ENCODE measurements at places on chromosomes 4 and X.

DNA sequence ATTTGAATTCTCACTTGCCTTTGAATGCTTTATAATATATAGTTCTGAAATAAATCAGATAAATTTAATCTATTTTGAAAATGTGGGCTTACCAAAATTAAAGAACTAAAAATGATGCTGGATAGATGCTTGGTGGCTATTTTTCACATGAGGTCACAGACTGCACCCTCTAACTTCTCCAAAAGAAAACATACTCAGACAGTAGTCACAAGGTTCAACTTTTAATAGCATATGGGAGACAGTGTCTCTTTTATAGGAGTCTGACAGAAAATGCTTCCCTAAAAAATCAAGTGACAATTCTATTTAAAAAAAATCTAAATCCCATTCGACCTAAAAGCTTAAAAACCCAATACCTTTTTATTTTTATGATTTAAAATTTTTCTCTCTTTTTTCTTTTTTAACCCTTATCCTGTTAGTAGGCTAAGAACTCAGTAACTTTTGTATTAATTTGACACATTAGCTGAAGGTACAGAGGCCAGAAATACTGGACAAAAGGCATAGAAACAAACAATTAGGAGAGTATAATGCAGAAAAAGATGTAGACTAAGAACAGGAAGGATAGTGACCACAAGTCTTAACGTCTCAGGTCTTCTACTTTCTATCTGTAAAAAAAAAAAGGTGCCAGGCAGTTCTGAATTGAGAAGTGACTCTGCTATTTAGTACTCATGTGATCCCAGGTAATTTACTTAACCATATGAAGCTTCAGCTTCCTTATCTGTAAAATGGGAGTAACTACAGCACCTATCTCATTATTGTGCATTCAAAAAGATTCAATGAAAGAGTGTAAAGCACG is 7.6 kb downstream of the TIGD4 start:
- no peak for DNase-seq

DNA sequence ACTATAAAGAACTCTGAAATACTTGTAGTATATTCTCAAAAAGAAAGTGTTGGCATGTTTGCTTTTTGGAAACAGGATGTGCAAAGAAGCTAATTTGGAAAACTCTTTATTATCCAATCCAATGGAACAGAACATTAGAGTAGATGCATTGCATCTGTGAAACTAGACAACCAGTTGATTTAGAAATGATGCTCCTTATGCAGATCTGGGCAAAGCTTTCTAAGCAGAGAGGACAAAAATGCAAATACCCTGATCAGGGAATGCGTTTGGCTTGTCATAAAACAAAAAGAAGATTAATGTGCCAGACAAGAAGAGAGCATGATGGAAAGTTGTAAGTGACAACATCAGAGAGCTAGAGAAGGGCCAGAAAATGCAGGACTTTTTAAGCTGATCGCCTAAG is 142.3 kb downstream of the RCHY1 start:
- DNase-seq: no peak

DNA sequence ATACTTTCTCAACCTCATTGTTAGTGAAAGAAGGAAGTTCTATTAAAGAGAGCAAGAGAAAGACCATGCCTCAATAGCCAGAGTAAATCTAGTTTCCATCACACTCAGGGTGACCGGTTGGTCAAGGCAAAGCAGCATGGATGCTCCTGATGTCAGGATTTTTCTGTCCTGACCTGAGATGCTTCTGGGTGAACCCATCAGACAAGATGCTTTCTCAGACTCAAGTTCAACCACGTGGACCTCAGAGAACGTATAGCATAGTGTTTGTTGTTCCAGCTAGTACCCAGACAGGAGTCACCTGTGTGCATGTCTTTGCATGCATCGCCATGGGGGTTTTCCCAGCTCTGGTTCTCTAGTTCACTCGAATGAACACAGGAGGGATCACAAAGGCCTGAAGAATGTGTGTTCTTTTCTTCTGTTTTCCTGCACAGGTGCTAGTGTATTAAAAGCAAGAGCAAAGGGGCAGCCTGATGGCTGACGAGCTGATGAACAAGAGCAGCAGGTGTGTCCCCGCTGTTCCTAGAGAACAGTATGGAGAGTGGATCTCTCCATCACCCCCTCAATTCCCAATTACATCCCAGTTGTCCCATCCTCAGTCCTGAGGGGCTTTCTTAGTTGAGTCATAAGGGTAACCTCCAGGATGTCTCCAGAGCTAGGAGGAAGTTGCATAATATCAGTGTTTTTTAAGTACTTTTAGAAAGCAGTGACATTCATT is 110.5 kb upstream of the ENPP6 start:
- DNase-seq: peak; percentile 45

DNA sequence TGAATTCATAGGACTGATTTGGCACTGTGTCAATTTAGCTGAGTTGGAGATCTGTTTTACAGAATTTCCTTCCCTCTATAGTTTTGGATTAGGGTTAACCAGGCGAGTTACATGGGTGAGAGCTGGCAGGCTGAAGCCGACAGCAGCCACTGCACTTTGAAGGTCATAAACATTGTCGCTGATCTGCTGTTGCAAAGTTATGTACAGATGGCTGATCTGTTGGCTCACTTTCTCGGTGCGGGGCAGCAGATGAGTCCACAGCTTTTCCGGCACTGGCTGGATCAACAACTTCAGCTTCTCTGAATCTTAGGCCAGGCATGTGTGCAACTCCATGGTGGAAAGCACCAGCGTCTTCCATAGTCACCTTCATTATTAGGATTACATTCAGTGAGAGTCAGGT is 173.7 kb downstream of the GPAT3 start:
- DNase-seq: no peak

DNA sequence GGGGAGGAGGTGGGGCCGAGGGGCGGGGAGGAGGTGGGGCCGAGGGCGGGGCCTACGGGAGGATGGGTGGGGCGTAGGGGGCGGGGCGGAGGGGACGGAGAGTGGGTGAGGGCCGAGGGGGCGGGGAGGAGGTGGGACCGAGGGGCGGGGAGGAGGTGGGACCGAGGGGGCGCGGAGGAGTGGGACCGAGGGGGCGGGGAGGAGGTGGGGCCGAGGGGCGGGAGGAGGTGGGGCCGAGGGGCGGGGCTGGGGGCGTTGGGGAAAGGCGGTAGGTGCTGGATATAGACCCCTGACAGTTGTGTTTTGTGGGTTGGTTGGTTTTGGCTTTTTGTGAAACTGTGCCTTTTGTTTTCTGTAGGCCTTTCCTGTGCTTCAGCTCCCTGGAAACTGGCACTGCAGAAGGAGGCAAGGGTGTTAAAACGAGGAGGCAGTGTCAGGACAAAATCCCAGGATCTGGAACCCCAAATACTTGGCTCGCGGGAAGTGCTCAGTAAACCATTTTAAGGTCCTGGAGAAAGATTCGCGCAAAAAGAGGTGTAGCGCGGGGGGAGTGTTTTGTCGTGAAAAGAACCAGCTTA is 580 bp upstream of the MMGT1 start:
- DNase-seq: peak; percentile 36

- no peak for DNase-seq
These were observed 5.5 kb downstream of the TMEM131L start for GRCh38 chr4:153471698-153472093.

DNA sequence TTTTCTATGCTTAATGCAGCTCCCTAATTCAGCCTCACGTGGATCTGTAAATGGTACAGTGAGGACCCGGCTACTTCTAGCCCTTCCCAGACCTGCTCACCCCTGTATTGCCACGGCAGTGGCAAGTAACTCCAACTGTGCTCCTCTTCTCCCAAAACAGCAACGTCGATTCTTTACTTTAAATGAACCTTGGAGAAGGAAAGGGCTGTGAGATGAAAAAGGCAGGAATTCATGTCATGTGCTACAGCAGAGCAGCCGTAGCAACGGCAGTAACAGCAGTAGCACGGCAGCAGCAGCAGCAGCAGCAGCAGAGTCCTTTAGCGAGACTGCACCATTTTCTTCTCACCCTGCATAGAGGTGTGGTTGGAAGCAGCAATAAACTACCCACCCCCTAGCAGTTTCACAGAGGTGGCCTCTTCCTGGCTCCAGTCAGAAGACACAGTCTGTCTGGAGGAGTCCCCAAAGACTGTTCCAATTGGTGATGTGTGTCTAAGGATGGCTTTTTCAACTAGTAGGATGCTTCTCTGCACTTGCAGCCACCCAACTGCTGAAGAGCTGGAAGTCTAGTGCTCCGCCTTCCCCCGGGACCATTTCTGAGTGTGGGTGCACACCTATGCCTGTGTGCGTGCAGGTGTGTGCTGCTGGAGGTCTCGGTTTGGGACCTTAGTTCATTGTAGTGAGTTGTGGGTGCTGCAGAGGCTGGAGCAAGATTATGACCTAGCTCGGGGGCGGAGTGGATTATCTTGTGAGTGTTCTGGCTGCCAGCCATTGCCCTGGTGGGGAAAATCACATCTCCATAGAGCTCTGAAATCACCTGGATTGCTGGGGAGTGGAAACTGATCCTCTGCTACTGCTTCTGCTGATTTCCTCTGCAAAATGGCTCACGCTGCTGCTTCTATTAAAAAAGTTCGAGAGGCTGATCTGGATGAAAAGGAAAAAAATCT is 67.2 kb downstream of the ANK2 start:
- no peak for DNase-seq

- no peak for DNase-seq
These were observed 97.2 kb upstream of the ACSL4 start for GRCh38 chrX:109830157-109830703.

GRCh38 chr4:71300964-71301363 is 37.9 kb upstream of the SLC4A4 start:
- no peak for DNase-seq

DNA sequence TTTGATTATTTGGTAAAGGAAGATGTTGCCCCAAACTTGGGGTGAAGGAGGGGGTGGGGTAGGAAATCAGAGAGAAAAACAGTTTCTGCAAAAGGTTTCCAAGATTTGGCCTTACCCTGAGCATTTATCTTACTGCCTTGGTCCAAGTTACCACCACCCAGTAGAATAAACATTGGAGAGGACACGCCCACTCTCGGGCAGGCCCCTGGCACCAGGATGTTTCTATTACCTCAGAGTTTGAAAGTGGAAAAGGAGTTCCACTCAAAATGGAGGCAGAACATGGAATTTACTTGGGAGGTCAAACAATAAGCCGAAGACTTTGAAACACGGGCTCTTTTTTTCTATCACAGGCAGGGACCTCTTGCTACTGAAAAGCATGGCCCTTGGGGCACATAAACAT is 113.7 kb downstream of the CHRNA9 start:
- no peak for DNase-seq

GRCh38 chr4:8019396-8020365 is 80.0 kb upstream of the AFAP1 start:
- no peak for DNase-seq

GRCh38 chrX:154012336-154012991 is 7.2 kb downstream of the IRAK1 start:
- DNase-seq: no peak

DNA sequence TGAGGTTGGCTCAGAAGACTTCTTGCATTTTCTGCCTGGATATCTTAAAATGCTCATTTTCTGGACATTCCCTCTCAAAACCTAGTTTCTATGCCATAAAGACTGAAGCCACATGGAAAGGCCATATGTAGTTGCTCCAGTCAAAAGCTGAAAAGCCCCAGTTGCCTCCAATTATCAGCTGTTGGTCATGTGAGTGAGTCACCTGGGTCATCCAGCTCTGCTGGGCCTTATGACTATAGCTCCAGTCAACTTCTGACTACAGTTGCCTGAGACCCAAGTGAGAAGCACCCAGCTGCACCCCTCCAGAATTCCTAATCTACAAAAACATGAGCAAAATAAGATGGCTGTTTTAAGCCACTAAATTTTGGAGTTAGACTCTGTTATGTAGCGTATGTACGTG is 41.9 kb downstream of the HELQ start:
- no peak for DNase-seq

DNA sequence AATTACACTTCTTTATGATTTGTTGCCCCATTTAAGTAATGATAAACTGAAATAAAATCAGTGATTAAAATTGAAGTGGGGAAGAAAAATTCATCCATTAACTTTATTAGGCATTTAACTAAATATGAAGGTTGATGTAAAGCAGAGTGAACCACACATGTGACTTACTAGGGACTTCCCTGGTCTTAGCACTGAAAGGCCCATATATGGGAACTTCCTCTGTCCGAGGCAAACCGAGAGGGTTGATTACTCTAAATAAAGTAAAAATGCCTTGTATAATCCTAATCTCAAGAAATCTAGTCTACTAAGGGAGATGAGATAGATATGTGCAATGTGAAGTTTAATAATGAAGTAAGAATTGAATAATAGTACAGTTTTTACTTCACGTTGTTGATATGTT is 403.9 kb upstream of the RPS6KA3 start:
- no peak for DNase-seq

DNA sequence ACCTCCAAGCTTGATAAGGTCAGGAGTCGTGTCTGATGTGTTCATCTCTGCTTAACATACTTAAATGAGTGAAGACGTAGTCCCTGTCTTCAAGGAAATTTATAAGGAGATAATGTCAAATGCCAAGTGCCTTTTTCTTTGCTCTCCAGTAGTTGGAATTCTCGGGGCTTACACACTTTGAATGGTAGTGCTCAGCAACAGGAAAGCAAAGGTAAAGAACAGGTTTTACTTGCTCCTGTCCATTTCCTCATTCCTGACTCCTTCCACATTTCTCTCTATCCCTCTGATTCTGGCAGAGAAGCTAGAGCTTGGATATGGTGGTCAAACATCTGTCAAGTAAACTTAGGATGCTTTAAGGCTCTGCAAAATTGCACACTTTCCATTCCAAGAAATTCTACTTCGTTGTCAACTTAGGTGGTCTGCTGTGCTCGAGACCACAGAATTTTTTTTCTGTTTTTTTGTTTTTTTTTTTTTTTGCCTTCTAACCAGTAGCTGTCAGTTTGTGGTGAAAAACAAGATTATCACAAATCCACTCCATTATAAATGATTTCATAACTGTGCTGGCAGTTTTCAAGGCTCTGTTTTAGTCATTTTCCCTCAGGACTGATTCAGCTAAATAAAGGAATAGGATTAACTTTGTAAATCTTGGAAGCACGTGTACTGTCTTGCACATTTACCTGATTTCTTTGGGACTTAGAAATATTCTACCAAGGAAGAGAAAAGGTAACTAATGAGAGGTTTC is 180.8 kb upstream of the ANXA3 start:
- no peak for DNase-seq

DNA sequence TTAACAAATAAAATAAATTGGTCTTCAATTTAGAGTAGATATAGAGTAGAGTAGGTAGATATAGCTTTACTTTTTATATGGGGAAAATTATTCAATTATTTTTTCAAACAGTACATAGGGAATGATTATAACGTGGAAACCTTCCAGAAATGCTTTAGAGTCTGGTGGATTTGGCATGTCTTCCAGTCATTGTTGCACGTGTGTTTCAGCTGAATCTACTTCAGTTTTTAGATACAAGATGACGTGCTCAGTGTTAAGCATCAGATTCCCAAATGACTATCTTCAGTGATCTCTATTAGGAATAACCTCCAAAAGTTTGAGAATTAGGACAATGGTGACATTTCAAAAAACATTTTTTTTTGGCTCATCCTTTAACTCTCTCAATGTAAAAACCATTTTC is 616.9 kb downstream of the ANKRD50 start:
- no peak for DNase-seq

GRCh38 chr4:23061431-23061830 is 368.7 kb downstream of the GBA3 start:
- DNase-seq: no peak

- peak; percentile 3 for DNase-seq
These were observed 30.7 kb downstream of the HMX1 start for GRCh38 chr4:8840816-8841455.
